ENCODE measurements at places on chromosomes 3 and 15. TPM values are rescaled to one million over a fixed set of nuclear protein-coding genes. Genes with fewer than 3 reads are reported as not detected.

The TRH gene
- not detected for total RNA-seq

The SEMA5B gene
- 0.31 TPM for total RNA-seq

The NUP210 gene
- 42.8 TPM for total RNA-seq

The ZNF774 gene
- 1.0 TPM for total RNA-seq

The CA12 gene
- 187 TPM for total RNA-seq

The NLGN1 gene
- total RNA-seq, result not detected

The ZBTB20 gene
- 1.1 TPM for total RNA-seq

The GABRR3 gene
- total RNA-seq, result not detected

The CASR gene
- not detected for total RNA-seq

The TMEM89 gene
- 0.10 TPM for total RNA-seq

The ADIPOQ gene
- not detected for total RNA-seq

The TRPM1 gene
- total RNA-seq, result not detected

The MYLK gene
- 11.6 TPM for total RNA-seq

The SLCO2A1 gene
- total RNA-seq, result 0.22 TPM

The RNF168 gene
- 3.8 TPM for total RNA-seq

The TXNRD3 gene
- total RNA-seq, result 6.9 TPM

The UBE2E2 gene
- 52.9 TPM for total RNA-seq

The TRAIP gene
- total RNA-seq, result 11.7 TPM

The ZNF80 gene
- not detected for total RNA-seq

The TUSC7 gene
- total RNA-seq, result not detected

The GASK1A gene
- total RNA-seq, result not detected

The RBP2 gene
- total RNA-seq, result not detected

The SLC15A2 gene
- 0.12 TPM for total RNA-seq

The ECE2 gene
- not detected for total RNA-seq

The PLA2G4B gene
- total RNA-seq, result 1.6 TPM

The AAGAB gene
- 57.3 TPM for total RNA-seq

The SH2D7 gene
- total RNA-seq, result not detected

The CFAP92 gene
- total RNA-seq, result not detected

The CP gene
- 6.1 TPM for total RNA-seq

The IL17RE gene
- 1.7 TPM for total RNA-seq

The ACTRT3 gene
- 2.6 TPM for total RNA-seq

The LINGO1 gene
- total RNA-seq, result 9.9 TPM

The CDHR4 gene
- 0.12 TPM for total RNA-seq

The MEX3B gene
- total RNA-seq, result 4.0 TPM

The SLC25A20 gene
- total RNA-seq, result 10.7 TPM

The SLC27A2 gene
- total RNA-seq, result 33.5 TPM

The GOLGA8Q gene
- total RNA-seq, result 0.11 TPM

The SEMA3F gene
- total RNA-seq, result 20.9 TPM

The GREM1 gene
- total RNA-seq, result 2.4 TPM

The ASB14 gene
- not detected for total RNA-seq

The ATG3 gene
- 48.4 TPM for total RNA-seq

The STRA6 gene
- total RNA-seq, result 71.8 TPM

The ADAMTSL3 gene
- total RNA-seq, result 0.34 TPM

The CEMIP gene
- total RNA-seq, result 1.0 TPM

The SLITRK3 gene
- total RNA-seq, result not detected

The SEMA7A gene
- total RNA-seq, result 1.6 TPM

The VPS33B gene
- total RNA-seq, result 14.5 TPM

The CD96 gene
- total RNA-seq, result not detected

The NANOGP8 gene
- total RNA-seq, result not detected

The IQGAP1 gene
- total RNA-seq, result 291 TPM

The C2CD4A gene
- 0.17 TPM for total RNA-seq
